ENCODE measurements at places on chromosomes 1 and 21.

DNA sequence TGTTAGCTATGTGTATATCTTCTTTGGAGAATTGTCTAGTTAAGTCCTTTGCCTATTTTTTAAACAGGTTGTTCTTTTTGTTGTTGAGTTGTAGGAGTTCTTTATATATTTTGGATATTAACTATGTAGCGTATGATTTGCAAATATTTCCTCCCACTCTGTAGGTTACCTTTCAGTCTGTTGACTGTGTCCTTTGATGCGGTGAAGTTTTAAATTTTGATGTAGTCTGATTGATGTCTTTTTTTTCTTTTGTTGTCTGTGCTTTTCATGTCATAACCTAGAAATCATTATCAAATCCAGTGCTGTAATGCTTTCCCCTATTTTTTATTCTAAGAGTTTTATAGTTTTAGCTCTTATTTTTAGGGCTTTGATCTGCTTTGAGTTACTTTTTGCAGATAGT is 8.7 kb upstream of the KISS1 start:
- no peak for DNase-seq

- no peak for DNase-seq
These were observed 357.7 kb downstream of the USP25 start for GRCh38 chr21:16087523-16087922.

DNA sequence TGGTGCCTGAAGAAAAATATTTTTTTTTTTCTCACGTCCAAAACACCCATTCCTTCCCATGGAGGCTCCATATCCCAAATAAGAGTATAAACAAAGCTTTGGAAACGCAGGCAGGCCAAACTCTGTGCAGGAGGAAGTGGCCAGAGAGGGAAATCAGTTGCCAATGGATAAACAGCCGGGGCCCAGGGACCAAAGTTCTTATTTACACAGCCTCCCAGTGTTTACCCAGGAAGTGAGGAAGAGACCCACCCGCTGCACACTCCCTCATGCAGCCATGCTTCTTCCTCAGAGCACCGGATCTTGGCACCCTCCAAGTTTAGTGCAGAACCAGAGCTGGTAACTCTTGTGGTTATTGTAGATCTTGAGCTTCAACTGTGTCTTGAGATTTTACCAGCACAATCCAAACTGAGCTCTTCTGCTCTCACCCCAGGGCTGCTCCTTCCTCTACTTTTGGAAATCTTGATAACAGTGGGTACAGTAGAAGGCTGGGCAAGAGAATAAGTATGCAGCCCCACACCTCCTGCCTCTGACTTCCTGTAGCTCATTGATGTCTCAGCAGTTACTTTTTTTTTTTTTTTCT is 14.2 kb downstream of the MARCKSL1 start:
- DNase-seq: peak; percentile 81

- DNase-seq: no peak
These were observed 253.1 kb upstream of the IRF2BP2 start for GRCh38 chr1:234862944-234863515.

DNA sequence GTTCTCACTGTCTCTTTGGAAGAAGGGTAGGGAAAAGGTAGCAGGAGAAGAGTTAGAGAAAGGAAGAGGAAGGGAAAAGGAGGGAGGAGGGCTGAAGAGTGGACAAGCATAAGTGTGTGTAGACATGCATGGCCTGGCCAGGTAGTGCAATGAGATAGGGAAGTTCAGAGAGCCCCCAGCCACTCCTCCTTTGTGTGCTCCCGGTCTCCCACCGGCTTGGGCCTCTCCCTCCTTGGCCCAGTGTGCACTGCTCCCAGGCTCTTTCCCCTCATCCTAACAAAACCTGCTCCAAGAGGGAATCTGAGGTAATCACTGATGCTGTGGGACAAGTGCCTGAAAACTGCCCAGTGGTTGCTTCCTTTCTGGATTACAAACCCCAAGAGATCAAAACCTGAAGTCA is 10.3 kb upstream of the LEMD1 start:
- no peak for DNase-seq

DNA sequence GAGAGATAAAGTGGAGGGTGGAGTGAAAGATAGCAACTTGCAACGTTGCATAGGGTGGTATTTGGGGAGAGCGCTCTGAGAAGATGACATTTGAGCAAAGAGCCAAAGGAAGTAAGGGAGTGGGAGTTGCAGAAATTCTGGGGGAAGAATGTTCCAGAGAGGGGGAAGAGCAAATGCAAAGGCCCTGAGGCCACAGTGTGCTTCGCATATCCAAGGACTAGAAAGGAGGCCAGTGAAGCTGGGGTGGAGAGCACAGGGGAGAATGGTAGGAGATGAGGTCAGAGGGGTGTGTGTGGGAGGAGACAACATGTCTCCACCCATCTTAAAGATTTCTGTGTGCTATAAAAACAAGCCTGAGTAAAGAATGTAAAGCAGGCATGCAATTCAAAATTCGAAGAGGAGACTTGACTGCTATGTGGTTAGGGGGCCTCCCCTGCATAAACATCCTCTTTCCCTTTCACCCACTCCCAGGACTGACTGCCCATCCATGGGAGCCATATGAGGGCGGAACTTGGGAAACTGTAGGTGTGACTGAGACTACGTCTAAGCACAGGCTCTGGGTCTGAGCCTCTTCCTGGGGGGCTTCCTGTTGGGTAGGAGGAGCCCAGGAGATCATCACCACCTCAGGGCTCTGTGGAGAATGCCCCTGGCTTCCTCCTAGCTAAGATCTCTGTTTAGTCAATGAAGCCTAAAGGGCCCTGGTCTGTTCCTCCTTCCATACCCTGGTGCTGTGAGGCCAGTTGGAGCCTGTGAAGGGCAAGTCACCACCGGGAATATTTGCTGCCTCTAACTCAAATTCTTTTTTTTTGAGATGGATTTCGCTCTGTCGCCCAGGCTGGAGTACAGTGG is 2.9 kb upstream of the CLIC4 start:
- no peak for DNase-seq

DNA sequence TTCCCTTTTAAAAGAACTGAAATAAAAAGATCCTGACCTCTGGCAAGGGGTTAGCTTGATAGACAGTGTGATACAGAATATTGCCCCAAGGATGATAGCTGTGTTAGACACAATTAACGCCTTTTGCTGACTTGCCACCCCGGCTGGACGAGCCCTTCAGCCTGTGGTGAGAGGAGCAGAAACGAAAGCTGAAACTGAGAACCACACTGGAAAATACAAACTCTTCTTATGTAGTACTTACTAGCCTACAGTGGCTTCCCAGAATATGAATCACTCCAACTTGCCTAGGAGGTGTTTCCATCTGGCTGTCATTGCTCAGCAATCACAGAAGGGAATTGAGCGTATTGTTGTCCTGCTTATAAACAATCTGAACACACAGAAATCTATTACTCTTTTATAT is 22.9 kb downstream of the SAMSN1 start:
- no peak for DNase-seq

- no peak for DNase-seq
These were observed 42.4 kb downstream of the DAB1 start for GRCh38 chr1:57381426-57381825.

DNA sequence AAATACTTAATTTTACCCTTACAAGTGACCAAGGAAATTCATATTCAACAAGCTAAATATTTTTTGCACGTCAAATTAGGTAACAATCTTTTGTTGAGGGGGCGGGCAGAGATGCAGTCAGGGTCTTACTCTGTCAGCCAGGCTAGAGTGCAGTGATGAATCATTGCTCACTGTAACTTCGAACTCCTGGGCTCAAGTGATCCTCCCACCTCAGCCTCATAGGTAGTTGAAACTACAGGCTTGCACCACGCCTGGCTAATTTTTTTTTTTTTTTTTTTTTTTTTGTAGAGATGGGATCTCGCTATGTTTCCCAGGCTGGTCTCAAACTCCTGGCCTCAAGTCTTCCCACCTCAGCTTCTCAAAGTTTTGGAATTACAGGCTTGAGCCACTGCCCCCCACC is 26.5 kb downstream of the PHTF1 start:
- DNase-seq: no peak

DNA sequence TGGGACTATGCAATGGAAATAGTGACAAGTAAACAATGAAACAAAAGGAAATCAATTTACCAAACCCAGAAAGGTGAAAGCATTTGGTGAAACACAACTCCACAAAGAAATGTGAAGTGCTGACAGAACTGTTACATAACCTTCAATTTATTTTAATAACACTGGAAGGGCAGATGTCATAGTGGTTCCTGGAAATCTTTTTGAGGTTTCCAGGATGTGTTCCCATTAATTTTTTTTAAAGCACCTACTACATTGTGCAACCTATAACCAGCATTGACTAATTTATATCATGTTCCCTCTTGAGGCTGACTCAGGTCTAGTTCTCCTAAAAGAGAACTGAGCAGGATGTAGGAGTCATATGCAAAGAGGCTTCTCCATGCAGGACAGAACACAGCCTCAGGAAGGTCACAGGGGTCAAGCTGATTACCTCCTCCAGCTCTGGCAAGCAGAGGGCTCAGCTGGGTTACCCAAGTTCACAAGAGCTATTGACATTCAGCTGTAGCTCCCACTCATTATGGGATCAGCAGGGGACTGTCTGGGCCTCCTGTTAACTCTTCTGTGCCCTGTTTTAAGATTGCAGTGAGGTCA is 157.1 kb upstream of the NRIP1 start:
- DNase-seq: peak; percentile 6

DNA sequence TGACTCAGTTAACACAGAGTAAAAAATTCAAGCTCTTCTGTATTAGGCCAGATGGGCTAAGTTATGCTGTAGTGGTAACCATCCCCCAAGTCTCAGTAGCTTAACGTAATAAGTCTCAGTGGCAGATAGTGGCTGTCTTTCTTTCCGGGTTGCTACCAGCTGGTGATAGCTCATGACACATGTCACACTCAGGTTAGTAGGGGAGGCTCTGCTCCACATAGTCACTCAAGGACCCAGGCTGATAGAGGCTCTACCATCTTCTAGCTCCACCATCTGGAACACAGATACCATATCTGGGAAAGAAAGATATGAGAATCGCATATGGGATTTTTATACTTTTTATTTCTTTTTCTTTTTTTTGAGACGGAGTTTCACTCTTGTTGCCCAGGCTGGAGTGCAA is 16.2 kb upstream of the MEF2D start:
- DNase-seq: no peak

DNA sequence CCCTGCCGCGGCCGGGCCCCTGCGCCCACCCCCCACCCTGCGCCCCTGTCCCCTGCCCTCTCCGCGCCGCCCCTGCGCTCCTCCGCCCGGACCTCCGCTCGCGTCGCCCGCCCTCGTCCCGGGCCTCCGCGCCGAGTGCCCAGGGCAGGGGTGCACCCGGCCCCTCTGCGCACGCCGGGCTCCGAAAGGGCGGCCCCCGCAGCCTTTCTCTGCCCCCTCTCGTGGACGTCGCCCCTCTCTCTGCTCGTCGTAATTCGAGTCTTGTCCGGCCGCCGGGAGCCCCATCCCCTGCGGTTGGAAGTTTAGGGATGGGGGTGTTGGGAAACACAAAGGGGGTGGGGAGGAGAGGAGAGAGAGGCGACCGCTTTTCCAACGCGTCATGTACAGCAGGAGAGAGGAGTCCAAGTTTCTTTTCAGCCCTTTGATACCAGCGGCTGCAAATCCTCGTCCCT is 407 bp downstream of the GALNT2 start:
- peak; percentile 27 for DNase-seq

DNA sequence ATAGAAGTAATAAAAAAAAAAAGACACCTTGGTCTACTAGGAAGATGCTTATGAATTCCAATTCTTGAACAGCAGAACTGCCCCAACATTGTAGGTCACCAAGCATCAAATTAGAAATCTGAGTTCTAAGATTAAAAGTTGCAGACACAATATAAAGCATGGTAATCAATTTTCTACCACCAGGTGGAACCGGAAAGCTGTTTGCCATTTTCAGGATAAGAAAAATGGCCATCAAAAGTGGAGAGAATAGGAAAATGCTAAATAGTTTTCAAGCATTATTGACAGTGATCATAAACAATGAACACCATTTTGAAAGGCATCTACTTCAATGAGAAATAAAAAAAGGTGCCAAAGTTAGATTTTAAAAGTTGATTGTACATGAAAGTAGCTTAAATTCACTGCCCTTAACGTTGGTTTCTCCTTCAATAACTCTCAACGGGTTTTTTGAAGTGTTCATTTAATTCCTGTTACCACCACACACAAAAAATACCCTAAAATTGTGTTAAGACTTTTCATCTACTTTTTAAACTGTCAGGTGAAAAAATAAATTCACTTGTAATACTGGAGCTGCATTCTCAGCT is 252.9 kb downstream of the KCNT2 start:
- DNase-seq: peak; percentile 16

DNA sequence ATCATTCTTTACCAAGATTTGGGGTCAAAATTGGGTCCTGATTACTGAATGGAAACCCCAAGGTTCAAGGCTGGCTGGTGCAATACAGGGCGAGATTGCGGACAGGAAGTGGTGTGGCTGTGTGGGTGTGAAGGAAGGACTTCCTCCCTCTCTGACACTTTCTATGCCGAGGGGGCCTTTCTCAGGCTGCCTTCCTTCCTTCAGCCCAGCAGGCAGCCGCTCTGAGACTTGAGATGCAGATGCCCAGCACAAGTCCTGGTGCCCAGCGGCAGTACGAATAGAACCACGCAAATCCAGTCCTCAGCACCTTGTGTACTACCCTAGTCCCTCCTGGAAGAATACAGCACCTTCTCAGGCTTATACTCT is 16.3 kb downstream of the BATF3 start:
- DNase-seq: no peak

DNA sequence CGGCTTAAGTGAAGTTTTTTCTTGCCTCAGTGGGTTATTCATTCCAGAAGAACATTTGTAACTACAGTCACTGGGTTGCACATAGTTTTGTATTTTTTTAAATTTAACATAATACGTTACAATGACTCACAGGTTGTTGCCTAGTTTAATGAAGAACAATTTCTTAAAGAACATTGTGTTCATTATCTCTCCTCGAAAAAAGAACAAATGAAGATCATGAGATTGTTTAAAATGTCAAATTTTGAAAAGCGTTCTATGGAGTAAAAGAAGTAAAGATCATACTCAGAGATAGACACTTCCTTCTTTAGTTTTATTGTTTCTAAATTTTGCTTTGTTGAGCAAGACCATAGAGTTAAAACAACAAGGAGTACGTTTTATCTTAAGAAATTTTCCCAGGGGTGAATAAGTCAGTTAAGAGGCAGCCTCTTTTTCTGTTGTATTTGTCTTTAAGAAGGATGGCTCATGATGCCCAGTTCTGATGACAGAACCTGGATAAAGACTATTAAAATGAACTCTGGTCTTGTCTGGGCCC is 10.5 kb upstream of the SLAMF1 start:
- no peak for DNase-seq

- no peak for DNase-seq
These were observed 6.2 kb downstream of the DNMT3L start for GRCh38 chr21:44255511-44255981.

- no peak for DNase-seq
These were observed 82.2 kb upstream of the BMP8A start for GRCh38 chr1:39409055-39409816.

GRCh38 chr1:169146576-169147214 is 40.2 kb downstream of the ATP1B1 start:
- no peak for DNase-seq

- no peak for DNase-seq
These were observed 15.0 kb upstream of the ALPL start for GRCh38 chr1:21494196-21494595.

DNA sequence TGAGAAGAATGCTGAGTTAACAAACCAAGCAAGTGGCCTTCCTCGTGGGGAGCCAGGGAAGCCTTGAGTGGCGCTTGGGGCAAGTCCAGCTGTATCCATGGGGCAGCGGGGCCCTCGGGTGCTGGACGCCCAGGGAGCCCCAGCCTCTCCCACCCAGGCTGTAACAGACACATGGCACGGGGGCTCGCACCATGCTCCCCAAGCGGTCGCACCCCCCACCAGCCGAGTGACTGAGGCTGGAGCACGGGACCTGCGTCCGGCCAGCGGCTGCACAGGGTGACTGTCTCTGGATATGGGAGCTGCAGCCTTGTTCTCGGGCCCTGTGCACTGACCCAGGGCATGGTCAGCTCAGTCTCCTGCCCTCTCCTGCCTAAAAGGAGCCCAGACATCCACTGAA is 53.9 kb upstream of the ACTRT2 start:
- DNase-seq: no peak
